Stimulated activated CD8-positive, alpha-beta memory T cell treated with anti-CD3 and anti-CD28 coated beads, Interleukin-4, amount 100 ng/mL, for 24 hours (primary cell): ENCODE measurements at places on chromosomes 3 and 15.

GRCh38 chr3:123765475-123766128 lies 118.5 kb downstream of the MYLK start:
- DNase-seq: no peak

DNA sequence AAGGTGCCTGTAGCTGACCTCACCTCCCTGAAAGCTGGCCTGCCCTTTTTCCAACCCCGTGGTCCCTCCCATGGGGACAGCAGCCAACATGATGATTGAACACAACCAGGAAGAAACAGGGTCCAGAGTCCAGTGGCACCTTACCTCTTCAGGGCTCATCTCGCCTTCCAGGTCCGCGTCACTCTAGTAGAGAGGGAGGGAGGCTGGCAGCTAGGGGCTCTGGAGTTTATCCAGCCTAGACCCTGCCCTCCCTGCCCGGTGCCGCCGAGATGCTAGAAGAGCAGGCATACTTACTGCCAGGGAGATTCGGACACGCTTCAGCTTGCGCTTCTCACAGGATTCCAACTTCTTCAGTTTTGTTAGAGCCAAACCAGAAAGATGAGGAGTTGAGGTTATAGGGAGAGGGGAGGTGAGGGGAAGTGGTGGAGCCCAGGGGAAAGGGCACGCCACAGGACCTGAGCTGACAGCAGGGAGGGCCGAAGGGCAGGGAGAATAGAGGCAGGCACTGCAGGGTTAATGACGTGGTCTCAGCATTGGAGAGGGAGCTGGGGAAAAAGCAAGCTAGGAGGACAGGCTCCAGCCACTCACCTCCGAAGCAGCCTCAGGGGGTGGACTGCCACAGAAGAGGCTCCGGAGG lies 9.1 kb downstream of the CLCN2 start:
- DNase-seq: no peak

DNA sequence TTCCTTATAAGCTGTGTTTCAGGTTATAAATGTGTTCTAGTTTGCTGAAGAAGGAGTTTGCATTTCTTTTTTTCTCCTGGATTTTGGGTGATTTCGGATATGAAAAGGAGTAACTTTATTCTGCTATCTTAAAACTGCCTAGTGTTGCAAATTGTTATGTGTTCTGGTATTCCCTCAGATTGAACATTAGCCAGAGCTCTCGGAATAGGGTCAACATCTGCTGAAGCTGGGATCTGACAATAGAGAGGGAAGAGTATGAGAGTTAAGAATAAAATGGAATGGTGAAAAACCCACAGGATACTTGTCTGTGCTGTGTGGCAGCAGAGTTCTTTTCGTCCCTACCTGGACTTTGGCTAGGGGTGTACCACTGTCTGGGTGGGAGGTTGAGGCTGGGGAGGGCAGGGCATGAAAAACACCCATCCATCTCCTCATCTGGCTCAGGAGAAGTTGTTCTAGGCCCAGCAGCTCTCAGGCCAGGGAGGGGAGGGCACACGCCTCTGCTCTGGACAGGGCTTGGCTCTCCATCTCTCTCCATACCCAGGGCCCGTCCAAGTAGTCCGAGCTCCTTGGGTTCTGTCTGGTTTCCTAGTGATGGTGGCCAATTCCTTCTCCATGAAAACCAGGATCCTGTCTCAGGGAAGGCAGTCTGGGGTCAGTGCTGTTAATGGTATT lies 13.2 kb downstream of the SPSB4 start:
- DNase-seq: no peak

- DNase-seq: no peak
These were observed 31.4 kb upstream of the RARB start for GRCh38 chr3:25396686-25397085.

- no peak for DNase-seq
These were observed 45.6 kb upstream of the IGDCC4 start for GRCh38 chr15:65468229-65468909.

GRCh38 chr15:68489421-68489820 lies 57.5 kb upstream of the ITGA11 start:
- no peak for DNase-seq

- DNase-seq: no peak
These were observed 265.9 kb downstream of the EFHB start for GRCh38 chr3:19668163-19668562.
